CD4-positive, CD25-positive, alpha-beta regulatory T cell (primary cell): ENCODE measurements at places on chromosomes 6 and 20.

DNA sequence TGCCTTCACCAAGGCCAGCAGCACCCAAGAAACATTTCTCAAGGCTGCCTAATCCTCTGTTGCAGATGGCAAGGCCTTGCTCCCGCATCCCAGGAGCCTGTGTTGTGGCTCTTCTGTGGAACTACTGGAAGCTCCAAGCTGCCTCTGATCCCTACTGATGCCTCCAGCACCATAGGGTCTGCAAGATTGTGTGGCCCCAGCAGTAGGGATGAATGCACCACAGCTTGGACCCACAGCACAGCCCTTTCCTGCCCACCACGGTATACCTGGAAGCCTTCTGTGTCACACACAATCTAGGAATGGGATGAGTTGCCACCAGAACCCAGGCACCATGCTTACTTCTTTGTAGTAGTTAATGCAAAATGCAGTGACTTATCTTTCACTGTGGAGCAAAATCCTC is 291.1 kb upstream of the FOXQ1 start:
- no peak for DNase-seq

GRCh38 chr20:25227317-25227831 is 20.5 kb upstream of the PYGB start:
- DNase-seq, result no peak

- no peak for DNase-seq
Measured at GRCh38 chr6:111957623-111958315, 84.5 kb upstream of the FYN start.

GRCh38 chr20:62292108-62292507 is 10.7 kb upstream of the ADRM1 start:
- DNase-seq, result no peak

DNA sequence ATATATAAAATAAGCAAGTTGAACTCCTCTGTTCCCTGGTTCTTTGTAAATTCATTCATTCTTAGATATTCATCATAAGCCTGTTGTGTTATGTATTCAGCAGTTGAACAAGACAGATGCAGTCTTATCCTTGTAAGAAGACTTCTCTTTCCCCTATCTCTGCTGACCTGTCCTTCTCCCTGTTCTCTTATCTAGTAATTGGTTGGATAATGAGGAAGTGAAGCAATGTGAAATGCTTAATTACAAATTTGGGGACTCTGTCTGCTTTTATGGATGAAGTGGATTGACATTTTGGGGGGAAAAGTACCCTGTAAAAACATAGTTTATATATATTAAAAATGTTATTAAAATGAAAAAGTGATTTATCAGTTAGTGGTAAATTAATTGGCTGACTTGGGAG is 37.0 kb downstream of the CDKAL1 start:
- DNase-seq, result no peak

GRCh38 chr6:14799928-14800327 is 445.9 kb upstream of the JARID2 start:
- DNase-seq, result no peak

DNA sequence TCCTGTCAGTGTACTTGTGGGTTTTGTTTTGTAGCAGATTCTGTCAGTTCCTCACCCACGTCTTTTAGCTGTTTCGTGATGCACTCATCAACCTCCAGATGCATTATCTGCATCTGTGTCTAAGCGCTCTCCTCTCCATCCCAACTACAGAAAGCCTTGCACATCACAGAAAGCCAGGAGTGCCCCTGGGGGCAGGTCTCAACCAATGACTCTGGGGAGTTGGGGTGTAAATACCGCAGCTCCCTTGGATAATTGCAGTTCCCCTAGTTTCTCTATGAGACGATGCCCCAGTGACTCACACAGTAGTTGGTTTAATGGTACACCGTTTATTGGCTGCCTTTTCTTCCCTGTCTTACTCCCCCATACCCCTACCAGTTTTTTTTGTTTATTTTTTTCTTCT is 158.1 kb downstream of the SOX4 start:
- no peak for DNase-seq

DNA sequence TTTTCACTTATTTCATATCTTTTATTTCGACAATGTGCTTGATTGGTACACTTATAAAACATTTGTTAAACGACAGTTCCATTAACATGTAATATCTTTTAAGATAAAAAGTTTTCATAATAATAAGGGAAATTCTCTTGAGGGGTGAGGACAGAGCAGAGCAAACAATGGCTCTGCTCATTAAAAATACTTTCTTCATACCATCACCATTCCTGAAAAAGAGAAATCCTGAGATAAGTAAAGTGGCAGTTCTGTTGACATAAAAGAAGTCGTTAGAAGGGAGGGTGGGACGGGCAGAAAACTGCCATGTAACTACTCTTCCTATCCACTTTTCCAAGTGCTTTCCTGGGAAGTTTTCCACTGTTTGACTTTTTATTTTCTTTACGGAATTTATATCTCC is 193.6 kb upstream of the CEP162 start:
- no peak for DNase-seq

GRCh38 chr20:43537921-43538877 is 20.6 kb upstream of the SGK2 start:
- peak; percentile 41 for DNase-seq

DNA sequence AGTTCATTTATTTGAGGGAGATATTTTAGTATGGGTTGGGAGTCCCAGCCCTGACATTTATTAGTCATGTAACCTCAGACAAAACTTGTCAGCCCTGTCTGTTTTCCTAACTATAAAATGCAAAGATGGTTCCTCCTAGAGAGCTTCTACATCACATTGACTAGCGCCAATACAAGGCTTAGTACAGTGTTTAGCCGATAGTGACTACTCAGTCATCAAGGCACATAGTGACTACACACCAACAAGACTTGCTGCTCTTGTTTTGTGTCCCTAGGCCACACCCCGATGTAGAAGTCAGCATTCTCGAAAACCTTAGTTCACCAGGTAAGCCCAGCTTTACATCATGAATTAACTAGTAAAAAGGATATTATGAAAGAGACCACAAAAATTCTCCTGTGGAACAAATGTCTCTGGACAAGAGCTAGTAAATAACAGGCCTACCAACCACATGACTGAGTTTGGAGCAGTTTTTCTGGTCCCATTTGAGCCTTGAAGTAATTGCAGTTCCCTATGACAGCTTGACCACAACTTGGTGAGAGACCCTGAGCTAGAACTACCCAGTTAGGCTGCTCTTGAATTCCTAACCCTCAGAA is 68.8 kb downstream of the PFDN4 start:
- DNase-seq, result no peak

DNA sequence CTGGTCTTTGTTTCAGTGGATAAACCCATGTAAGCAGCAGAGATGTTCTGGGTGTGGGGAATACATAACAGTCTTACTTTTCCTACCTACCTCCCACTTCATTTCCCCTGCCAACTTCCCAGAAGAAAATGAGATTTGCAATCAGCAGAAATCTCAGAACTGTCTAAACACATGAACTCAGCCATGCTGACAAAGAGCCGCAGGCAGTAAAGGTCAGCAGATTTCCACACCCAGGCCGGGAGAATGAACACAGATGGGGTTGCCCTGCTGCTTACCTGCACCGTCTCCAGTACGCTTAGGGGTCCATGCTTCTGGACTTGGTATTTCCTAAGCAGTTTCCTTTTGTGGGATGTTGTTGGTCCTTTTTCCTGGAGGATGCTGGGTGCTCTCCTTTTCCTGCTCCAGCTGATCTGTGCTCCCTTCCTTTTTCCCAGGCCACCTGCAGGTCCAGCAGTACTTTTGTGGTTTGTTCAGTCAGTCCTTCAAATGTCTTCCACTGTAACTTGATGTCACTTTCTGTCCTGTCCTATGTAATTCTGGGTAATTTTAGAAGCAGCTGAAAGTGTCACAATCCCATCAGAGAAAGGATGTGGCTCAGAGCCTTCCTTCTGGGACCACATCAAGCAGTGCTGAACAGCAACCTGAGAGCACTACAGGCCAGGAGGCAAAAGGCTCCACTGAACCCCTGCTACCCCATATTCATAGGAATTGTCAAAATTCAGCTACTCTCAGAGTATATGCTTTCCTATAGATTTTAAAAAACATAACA is 129.0 kb downstream of the CEP57L1 start:
- DNase-seq, result no peak

- no peak for DNase-seq
Measured at GRCh38 chr20:23686046-23686750, 2.6 kb downstream of the CST4 start.

- no peak for DNase-seq
Measured at GRCh38 chr20:3616250-3616649, 46.9 kb downstream of the GFRA4 start.

DNA sequence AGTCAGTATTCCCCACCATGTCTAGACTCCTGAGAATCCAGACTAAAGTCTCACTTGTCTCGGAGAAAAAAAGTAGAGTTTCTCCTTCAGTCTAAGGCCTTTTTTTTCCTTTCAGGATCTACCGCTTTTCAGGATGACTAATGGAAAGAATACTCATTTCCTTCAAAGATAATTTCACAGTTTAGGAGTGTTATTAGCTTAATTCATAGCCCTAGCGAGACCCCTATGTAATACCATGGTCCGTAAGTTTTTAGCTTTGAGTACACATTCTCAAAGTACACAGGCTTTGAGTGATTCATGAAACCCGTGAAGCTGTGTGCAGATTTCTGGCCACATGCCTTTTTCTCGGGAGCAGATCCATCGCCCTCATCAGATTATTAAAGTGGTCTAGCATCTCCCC is 133.1 kb downstream of the SOX4 start:
- DNase-seq, result no peak

DNA sequence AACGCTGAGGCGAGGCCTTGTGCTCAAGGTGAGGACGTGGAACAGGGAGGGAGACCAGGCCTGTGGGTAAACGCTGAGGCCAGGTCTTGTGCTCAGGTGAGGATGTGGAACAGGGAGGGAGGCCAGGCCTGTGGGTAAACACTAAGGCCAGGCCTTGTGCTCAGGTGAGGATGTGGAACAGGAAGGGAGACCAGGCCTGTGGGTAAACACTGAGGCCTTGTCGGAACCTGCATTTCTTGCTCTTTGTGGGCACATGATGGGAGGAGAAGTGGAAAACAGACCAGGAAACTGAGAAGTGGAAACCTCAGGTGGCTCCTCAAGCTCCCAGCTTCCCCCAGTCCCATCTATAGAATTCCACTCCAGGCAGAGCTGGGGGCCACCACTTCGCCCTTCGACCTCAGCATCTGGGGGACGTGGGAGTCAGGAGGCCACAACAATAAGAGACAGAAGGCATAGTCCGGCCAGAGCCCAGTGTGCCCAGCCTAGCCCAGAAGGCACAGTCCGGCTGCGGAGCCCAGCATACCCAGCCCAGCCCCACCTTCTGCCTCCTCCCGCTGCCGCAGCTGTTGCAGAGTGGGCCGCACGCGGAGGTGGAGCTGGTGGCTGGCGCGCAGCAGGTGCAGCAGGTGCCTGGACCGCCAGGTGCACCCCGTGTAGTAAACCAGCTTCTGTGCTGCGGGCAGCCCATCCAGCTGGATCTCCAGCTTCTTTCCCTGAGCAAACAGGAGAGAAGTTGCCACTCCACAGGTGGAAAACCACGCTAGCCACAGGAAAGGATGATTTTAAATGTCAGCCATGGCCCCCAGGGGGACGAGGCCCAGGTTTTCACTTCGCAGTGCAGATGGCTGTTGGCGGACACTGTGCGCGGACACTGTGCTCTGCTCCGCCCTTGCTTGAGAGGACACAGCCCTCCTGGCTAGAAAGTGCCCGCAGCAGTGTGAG is 17.5 kb downstream of the FRMD1 start:
- DNase-seq, result no peak

DNA sequence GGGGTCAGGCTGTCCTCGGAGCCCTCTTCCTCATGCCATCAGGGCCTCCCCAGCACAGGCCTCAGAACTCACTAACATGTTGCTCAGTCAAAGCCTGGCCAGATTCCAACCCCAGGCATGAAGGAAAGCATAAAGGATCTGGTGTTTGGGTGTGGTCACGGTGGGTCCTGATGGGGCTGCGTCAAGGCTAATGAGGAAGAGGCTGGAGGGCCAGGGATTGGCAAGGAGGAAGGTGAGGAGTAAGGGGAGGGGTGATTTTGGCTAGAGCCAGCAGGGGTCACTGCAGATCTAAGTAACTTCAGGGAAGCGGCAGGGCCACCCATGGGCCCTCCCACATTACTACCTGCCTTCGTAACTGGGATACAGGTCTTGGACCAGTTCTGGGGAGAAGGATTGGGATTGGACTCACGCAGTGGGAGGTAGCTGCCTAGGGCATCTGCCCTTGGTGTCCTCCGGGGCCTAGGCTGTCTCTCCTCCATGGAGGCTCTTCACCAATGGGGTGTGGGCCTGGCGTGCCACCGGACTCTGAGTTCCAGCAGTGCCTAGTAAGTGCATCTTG is 36.2 kb upstream of the MRPS18A start:
- peak; percentile 77 for DNase-seq

DNA sequence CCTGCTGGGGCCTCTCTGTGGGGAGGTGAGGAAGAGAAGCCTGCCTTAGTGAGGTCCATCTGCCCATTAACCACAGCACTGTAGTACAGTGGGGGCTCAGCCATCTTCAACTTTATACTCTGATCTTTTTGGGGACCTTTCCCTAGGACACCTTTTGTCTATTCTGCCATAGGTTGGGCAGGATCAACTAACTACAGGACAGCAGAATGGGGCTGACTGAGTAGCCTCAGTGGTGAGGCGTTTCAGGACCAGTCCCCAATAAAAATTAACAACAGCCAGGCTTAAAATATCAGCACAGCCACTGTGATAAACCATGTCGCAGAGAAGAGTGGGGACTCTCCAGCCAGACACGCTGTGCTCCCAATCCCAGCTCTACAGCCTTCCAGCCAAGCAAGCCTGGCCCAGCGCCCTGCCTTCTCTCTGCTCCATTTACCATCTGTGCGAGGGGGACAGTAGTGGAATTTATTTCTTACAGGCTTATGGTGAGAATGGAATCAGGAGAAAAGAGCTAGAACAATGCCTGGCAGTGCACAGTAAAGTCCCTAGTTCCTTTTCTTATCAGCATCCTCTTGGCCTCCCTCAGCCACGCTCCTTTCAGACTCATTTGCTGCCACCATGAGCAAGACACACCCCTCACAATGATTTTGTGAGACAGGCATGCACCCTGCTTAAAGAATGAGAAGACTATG is 75.5 kb downstream of the SLC22A23 start:
- no peak for DNase-seq

- no peak for DNase-seq
Measured at GRCh38 chr20:23776067-23776771, 25.5 kb upstream of the CST1 start.

DNA sequence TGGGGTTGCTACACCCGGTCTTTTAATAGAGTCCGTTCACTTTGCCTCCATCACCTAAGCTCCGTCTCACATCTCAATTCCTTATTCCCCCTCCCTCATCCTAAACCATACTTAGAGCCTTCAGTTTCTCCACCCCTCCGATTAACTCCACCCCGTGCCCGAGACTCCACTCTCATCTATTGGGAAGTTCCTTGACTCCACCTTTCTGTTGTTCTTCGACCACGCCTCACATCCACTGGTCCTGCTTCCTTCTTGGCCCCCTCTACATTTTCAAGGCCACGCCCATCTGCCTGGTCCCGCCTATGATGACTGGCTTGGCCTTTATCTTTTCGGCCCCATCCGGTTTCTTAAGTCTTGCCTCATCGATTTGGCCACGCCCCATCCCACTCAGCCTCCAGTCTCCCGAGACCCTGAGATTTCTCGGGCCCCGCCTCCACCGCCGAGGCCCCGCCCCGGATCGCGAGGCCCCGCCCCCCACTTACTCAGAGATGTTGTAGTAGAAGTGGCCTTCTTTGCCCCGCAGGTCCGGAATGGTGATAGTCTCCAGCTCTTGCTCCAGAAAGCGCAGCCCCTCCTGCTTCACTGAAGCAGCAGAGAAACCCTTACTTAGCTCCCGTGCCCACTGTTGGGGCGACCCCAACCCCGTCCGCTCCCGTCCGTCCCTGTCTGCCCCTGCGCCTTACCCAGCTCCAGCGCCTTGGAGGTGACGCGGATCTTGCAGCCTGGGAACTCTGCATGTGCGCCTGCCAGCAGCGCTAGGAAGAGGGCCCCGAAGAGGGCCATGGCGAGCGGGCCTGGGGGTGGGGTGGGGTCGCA is 1.1 kb downstream of the PLTP start:
- DNase-seq, result peak; percentile 75
